Right kidney (tissue), 9 donors: ENCODE measurements at places on chromosomes 2 and 18.
A peak's percentile ranks its signal among the peaks of the same experiment; 100 is the strongest.

DNA sequence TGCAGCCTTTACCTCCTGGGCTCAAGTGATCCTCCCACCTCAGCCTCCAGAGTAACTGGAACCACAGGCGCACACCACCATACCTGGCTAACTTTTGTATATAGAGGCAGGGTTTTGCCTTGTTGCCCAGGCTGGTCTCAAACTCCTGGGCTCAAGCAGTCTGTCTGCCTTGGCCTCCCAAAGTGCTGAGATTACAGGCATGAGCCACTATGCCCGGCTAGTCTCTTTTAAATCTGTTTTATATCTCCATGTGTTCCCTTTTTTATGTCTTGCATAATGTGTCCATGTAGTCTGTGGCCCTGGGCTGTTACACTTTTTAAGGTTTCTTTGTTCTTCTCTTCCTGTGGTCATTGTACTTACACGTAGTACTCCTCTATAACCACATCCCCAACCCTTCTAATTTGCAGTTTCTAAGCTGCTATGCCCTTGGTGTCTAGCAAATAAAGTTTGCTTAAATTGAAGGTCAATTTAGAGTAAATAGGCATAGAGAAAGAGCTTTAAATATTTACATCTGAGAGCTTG is 168.2 kb downstream of the MCFD2 start:
- DNase-seq = no peak

DNA sequence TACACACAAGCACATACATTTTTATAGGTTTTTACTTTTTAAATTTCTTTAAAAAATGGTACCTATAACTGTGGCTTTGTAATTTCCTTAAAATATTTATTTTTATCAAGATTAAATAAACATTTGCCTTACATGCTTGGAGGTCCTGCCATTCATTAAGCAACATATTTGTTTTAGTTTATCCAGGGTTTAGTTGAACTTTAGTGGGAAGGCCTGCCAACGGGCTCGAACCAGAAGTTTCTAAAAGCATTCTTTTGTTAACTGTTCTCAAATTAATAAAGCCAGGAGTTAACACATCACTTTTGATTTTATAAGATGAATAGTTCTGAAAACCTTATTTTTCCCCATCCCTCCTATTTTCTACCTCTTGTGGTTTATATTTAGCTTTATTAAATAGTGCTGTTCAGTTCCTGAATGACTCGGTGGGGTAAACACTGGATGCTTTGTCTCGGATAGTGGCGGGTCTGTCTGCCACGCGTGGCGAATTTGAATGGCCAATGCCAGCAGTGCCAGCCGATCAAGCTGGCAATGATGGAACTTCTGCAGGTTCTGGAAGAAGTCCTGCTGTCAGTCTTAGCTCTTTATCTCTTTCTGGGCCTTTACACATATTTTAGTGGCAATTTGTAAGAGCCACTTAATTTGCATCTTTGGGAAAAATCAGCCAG is 32.2 kb downstream of the SH3YL1 start:
- no peak for DNase-seq

- DNase-seq = no peak
Observed at GRCh38 chr2:3981446-3981987, 278.1 kb downstream of the DCDC2C start.

GRCh38 chr2:100196786-100197494 is 54.5 kb upstream of the AFF3 start:
- DNase-seq = peak; percentile 42

GRCh38 chr2:98952966-98953365 is 16.9 kb upstream of the CRACDL start:
- no peak for DNase-seq

DNA sequence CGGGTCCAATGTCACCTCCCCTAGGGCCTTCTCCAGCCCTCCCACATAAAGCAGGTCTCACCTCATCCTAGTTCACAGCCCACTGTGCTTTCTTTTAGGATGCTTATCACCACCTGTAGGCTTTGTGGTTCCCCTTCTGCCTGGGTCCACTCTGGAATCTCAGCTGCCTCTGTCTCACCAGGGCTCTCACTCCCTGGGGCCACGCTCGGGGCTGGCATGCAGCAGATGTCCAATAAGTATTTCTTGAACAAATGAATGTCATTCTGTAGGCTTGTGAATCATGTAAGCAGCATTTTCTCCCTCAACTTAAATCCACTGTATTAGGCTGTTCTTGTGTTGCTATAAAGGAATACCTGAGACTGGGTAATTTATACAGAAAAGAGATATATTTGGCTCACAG is 4.3 kb upstream of the SH3BP4 start:
- no peak for DNase-seq

DNA sequence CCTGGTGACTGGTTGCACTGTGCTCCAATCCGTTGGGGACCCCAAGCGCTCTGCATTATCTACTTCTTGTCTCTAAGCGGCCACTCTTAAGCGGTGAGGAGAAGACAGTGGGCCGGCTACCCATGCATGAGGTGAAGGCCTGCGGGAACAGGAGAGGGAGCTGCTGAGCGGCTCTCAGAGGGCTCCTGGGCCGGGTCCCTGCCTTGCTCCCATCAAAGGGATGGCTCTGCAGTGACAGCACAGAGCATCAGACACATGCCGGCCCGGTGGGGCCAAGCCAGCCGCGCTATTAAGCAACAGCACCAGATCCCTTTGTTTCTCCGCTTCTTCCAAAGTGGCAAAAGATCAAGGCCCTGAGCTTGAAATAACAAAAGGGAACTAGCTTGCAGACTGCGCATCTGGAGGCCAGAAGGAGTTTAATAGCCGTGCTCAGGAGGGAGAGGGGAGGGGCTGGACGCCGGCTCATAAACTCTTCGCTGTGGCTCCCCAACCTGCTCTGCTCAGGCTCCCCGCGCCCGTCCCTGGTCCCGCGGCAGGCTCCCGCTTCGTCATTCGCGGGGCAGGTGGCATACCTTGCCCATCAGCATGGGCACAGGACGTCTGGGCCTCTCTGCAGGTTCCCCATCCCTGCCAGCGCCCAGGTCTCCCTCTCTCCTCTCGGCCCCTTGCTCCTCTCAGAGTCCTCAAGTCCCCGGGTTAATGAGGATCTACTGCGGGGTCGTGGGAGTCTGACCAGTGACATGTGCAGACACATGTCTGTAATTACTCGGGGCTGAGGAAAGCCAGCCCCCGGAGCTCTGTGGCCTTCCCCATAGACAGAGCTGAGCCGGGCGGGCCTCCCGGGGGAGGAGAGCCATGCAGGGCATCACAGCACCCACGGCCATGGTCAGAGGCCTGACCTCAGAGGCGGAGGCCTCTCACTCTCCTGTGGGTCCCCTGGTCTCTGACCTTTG is 96.7 kb downstream of the ASB1 start:
- DNase-seq = peak; percentile 77

- no peak for DNase-seq
Observed at GRCh38 chr2:223109341-223109740, 57.4 kb downstream of the KCNE4 start.

DNA sequence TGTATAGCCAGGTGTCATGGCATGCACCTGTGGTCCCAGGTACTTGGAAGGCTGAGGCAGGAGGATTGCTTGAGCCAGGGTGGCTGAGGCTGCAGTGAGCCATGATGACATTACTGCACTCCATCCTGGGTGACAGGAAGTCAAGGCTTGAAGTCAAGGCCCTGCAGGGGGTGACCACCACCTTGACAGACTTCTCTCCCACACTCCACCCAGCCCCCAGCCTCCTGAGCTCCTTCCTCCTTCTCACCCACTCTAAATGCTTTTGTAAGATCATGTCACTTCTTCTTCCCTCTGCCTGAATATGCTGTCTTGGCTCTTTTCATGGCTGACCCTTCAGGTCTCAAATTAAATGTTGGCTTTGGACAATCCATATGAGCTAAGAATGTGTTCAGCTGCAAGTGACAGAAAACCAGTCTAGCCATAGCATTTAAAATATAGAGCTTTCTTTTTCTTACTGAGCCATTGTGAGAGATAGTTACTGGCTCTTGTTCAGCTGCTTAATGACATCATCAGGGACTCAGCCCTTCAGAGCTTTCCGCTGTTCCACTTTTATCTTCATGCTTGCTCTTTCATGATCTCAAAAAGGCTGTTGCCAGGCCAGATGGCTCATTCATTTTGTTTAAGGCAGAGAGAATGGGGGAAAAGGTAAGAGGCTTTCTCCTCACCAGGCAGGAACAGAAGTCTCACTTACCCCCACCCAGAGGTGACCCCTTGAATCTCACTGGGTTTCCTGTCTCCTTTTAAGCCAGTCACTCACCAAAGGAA is 36.7 kb upstream of the TTC39C start:
- no peak for DNase-seq

DNA sequence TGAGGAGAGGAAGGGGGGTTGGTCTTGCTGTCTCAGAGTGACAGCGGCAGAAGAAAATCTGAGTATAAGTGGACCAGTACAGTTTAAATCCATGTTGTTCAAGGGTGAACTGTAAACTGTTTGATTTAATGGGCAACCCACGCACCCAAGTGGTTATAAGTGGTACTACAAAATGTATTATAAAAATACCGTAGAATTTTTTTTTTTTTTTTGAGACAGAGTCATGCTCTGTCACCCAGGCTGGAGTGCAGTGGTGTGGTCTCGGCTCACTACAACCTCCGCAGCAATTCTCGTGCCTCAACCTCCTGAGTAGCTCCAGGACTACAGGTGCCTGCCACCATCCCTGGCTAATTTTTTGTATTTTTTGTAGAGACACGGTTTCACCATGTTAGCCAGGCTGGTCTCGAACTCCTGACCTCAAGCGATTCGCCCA is 2.1 kb upstream of the CHCHD5 start:
- DNase-seq = peak; percentile 44

DNA sequence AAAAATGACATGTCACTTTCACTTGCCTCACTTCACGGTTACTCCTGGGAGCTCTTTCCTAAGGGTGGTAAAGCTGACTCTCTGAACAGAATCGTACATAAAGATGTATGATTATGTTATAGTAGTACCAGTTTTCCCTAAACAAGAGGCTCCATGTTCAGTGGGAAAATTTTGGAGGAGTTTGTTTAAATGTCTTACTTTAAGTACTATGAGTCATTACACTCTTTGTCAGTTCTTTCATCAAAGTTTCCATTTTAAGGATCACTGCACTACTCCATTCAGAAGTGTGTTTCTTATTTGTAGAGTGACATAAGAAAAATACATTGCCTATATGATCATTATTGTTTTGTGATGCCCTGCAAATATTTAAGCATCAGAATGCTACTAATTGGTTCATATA is 121.1 kb upstream of the FIGN start:
- no peak for DNase-seq

- DNase-seq = no peak
Observed at GRCh38 chr2:175025233-175025632, 20.1 kb upstream of the CHN1 start.

DNA sequence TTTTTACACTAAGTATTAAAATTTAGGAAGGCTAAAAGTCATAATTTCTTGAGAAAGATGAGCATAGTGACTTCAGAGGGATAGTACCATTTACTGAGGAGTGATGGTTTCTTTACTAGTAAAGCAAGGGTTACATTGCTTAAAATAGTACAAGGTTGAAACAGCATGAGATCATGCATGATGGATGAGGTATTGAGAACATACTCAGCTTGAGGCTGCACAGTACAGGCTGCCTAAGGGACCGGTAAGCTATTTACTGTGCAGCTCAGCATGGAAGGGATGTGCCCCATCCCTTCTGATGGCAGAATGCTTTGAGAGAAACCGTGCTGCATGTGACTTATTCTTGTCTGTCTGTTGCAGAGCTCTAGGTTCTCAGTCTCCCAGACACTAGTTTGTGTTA is 122.1 kb downstream of the EML6 start:
- no peak for DNase-seq
